Karpas-422 (cell line): ENCODE measurements at places on chromosomes 3 and 15.

DNA sequence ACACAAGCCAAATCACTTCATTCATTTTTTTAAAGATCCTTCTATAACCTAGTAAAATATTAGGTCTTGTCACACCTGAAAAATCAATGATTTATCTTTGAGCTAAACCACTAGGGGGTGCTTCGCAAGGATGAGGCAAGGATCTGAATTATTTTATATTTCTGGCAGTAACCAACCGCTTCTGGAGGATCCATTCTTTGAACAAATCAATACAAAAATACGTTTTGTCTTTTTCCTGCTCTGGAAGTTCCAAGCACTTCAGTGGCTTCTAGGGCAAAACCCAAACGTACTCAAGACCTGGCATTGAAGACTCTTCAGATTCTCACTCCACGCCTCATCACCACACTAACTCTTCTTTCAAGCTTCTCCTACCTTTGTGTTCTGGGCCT is 486 bp downstream of the LSG1 start:
- peak; percentile 82 for DNase-seq

DNA sequence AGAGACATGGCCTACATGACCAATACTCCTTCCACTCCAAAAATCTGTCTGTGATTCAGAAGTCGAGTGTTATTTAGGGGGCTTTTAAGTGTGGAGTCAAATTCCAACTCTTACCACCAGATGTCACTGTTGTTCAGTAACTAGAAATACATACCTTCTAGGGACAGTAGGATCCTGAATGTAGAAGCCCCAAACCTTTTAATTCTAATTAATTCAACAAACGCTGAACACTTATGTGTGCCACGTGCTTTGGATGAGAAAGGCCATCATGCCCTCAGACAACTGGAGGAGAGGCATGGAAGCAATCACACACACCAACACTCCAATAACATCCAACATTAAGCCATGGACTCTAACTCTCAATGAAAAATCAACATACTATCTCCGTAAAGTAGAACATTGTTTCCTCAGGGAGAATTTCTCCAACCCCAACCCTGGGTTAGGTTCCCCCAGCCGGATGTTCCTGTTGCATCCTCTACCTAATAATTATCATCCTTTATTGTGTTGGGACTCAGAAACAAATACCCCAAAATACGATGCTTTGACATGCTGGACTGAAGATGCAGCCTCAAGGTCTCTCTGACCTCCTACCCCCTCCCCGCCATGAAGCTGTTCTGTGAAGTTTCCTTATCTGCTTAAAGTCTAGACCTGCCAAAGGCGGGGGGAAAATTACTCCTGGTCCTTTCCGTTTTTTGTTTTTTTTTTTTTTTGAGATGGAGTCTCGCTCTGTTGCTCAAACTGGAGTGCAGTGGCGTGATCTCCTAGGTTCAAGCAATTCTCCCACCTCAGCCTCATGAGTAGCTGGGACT is 8.0 kb upstream of the CCDC13 start:
- DNase-seq, result peak; percentile 92

DNA sequence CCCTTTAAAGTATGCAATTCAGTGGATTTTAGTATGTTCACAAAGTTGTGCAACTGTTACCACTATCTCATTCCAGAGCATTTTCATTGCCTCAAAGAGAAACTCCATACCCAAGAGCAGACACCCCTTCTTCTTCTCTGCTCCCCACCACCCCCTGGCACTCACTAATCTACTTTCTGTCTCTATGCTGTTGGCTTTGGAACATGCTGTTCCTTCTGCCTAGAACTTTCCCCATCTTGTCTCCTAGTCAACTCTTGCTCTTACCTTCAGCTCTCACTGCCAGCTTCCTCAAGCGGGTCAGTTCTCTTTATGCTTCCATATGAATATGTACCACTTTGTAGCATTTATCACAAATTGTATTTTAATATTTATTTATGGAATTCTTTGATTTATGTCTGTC is 50.1 kb downstream of the TYRO3 start:
- DNase-seq, result no peak

DNA sequence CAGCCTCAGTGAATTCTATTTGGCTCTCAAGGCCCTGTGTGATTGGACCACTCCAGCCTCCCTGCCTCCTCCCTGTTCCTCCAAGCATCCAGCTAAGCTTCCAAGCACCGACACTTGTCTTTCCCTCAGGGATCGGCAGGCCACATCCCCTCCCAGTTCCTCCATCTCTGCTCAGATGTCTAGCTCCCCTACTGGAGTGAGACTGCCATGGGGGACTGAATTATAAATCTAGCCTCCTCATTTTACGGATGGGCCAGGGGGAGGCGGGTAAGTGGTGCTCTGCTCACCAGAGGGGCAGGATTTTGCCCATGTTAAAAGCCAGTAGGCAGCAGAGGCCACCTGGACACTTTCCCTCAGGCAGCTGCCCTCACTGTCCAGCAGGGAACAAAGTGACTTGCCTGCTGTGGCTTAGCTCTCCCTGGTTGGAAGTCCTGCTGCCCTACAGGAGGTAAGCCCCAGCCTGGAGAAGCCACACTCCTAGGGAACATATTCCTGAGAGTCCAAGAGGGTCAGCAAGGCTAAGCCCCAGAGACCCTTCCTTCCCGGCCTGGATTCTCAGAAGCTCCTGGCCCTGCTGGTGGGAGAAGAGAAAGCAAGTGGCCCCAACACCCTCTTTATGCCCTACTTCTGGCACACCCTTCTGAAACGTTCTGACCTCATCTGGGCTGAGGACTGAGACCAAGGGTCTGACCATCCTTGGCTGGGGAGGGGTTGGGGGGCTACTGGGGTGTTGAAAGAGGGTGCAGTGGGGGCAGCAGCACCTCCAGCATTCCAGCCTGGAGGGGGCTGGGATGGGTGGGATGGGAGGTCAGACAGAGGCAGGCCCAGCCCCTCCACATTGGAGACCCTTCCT is 9.1 kb upstream of the HHATL start:
- no peak for DNase-seq

DNA sequence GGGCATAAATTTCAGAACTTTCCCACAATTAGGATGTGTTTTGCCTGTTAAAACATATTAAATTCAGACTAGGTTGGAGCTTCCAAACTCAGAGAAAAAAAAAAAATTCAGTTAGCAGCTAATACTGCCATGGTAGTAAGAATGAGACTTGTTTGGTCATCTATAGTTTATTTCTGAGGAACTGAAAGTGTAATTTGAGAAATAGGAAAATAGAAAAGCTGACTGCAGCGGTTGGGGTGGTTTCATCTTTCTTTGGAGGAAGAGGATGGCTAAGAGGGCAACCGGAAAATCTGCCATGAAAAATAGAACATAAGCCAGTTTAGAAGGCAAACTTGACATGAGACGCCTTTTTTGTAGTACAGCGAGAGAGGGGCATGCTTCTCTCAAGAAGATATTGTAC is 371.2 kb upstream of the ROBO2 start:
- no peak for DNase-seq

GRCh38 chr3:34859746-34860145 is 779.6 kb upstream of the ARPP21 start:
- DNase-seq, result no peak

- no peak for DNase-seq
Observed at GRCh38 chr3:77259694-77260093, 219.8 kb downstream of the ROBO2 start.

- DNase-seq, result peak; percentile 63
Observed at GRCh38 chr3:58464866-58465265, 27.0 kb upstream of the KCTD6 start.

- DNase-seq, result no peak
Observed at GRCh38 chr3:22939349-22939748, 263.8 kb upstream of the UBE2E2 start.

- no peak for DNase-seq
Observed at GRCh38 chr3:185998136-185998535, 60.3 kb upstream of the TRA2B start.

DNA sequence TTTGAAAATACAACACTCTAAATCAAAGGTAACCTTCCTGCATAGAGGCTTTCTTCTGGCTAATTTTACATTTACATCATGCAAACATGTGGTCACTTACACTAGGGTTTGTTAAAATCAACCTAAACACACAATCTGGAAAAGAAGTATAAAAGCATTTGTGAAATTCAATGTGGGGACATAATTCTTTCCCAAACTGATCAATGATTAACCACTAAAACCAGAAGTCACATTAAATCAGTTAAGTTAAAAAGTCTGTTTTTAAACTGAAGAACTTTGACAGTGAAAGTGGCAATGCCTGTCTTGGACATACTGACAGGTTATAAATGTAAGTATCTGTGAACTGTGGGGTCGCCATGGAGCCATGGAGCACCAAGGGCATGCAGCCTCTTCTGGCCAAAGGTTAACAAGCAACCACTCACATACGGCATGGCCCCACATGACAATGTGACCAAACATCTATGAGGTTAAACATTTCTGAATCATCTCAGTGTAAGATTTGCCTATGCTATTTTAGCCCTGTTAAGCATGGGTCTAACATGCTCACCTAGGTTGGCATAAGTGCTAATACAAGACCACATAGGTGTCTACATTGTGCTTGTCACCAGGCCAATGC is 278.2 kb downstream of the CTNNB1 start:
- DNase-seq, result no peak

GRCh38 chr3:143433787-143434378 is 314.3 kb downstream of the CHST2 start:
- DNase-seq, result peak; percentile 88

GRCh38 chr3:71461114-71461513 is 122.4 kb downstream of the FOXP1 start:
- DNase-seq, result no peak

- no peak for DNase-seq
Observed at GRCh38 chr3:170903123-170903522, 5.3 kb downstream of the EIF5A2 start.

DNA sequence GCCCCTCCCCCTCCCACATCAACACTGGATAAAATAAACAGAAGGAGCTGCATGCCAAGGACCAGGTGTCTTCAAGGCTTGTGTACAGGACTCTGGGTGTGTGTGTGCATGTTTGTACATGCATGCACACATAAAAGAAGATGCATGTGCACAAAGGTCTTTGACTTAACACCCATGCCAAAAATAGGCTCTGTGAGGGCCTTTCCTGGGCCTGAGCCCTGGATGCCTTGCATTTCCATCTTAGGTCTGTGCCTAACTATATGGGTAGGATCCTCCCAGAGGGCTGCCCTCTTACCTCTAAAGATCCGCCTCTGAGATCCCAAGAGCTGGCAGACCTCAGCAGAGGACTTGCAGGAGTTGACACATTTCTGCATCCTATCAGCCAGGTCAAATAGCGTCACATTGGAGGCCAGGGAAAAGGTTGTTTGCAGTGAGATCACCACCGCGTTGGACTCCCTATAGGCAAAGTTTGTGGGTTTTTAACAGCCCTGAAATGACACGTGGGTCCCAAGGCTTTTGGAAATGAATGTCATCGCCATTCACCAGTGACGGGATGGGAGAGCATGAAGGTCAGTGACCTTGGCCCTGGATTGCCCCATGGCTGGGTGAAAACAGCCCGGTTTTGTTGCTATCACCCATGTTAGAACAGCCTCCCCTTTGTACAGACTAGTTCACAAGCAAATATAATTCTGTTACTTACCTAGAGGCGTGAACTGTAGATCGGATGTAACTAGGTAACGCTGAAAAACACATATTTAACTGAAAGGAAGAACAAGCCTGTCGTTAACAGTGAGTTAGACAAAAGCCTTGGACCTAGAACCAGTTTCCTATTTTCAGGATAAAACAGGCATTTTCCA is 54.0 kb downstream of the HEG1 start:
- no peak for DNase-seq

GRCh38 chr3:177498037-177498857 is 301.0 kb upstream of the TBL1XR1 start:
- DNase-seq, result no peak

GRCh38 chr3:162150790-162151189 is 654.2 kb downstream of the OTOL1 start:
- no peak for DNase-seq

DNA sequence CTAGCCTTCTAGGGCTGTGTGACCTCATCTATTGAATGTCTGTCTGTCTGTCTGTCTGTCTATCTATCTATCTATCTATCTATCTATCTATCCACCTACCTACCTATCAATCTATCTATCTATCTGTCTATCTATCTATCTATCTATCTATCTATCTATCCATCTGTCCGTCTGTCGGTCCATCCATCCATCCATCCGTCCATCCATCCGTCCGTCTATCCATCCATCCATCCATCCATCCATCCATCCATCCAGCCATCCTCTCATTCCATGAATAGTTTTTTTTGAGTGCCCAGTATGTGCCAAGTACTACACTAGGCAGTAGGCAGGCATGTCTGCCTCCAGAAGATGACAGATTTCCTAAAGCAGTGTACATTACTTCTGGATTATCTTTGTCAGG is 122.5 kb downstream of the FOXB1 start:
- DNase-seq, result no peak

DNA sequence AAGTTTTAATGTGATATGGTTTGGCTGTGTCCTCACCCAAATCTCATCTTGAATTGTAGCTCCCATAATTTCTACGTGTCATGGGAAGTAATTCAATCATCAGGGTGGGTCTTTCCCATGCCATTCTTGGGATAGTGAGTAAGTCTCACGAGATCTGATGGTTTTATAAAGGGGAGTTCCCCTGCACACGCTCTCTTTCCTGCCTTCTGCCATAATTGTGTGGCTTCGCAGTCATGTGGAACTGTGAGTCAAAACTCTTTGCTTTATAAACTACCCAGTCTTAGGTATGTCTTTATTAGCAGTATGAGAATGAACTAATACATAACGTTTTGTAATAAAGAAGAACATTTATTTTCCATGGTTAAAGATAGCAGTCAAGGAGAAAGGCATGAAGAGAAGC is 39.2 kb upstream of the GOLIM4 start:
- DNase-seq, result no peak

DNA sequence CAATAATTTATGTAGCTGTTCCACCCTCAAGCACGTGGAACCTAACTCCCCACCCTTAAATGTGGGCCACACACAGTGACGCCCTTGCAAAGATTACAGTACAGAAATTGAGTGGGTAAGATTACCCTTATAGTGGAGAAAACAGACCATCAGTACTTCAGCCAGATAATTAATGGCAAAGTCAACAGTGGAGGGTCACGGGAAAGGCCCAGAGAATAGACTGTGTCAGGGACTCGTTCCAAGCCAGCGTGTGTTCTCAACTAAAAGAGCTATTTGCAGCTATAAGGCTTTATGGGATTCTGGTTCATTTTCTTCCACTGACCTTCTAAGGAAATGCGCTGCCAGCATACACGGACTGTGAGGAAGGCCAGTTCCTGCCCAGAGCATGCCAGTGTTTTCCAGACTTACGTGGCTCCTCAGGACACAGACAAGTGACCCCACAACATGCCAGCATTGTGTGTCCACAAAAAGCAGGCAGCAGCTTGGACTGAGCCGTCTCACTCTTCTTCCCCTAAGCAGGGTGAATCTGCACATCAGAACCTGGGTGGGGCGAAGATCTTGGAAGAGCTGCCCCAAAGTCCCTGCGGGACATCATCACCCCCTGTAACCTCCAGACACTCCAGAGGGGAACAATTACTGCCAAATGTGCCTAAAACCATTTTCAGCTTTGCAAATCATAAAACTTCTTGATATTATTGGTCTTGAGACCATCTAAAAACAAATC is 428.5 kb downstream of the OCA2 start:
- DNase-seq, result no peak

- DNase-seq, result no peak
Observed at GRCh38 chr3:71524672-71525071, 58.9 kb downstream of the FOXP1 start.
